ENCODE measurements at places on chromosomes 3 and 15. TPM values are rescaled to one million over a fixed set of nuclear protein-coding genes. Genes with fewer than 3 reads are reported as not detected.
A peak's percentile ranks its signal among the peaks of the same experiment; 100 is the strongest.

NAALADL2 gene
- total RNA-seq: 5.8 TPM

DNA sequence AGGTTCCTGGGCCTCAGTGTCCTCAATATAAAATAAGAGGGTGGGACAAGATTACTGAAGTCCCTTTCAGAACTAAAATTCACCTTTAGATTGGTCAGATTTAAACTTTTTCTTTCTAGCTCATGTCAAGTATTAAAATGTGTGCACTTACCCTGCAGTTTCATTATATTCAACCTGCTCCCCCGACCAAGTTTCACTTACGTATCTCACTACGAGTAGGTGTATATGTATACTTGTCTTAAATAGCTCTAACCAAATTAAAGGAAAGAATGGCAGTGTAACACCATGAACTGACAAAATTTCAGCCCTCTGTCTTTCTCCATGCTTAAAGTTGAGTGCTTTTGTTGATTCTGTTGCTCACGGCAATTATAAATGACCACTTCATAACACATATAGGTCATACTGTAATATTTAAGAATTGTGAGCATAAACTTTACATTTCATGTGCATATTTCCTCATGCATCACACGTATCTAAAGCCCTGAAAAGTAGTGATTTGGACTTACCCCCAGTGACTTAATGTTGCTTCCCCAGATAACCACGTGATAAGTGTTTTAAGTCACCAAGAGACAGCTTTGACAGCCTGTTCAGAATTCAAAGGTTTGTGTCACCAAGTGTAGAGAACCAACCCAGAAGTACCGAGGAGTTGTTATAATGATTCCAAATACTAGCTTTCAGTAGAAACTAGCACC lies 70.0 kb downstream of the PGPEP1L start:
- no peaks in the 10 kb centered on the region for H3K27me3 ChIP-seq
- DNase-seq: no peak
- no peak overlapping the region for H3K27ac ChIP-seq
- H3K4me1 ChIP-seq: peaks cover 5% of the 10 kb centered on the region
- H3K4me3 ChIP-seq: no peak overlapping the region
- H3K36me3 ChIP-seq: peaks cover 30% of the 10 kb centered on the region

DNA sequence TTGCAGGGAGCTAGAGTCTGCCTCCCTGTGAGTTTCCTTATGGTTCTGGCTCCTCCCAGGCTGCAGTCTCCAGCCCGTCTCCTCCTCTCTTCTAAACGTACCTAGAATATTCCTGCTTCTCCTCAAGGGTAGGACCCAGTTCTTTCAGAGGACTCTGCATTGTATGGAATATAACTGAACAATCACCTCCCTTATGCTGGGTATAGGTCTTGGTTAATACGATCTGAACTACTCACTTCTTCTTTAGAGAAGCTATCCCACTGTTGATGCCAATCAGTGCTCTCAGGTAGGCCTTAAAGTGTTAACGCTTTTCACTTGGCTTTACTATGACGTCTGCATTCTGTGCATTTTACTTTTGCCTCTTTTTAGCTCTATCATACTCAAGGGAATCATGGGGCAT lies 98.5 kb downstream of the WNT7A start:
- H3K4me1 ChIP-seq: no peaks in the 10 kb centered on the region
- peaks cover 15% of the 10 kb centered on the region for H3K27me3 ChIP-seq
- DNase-seq: no peak
- no peak overlapping the region for H3K4me3 ChIP-seq
- H3K27ac ChIP-seq: no peak overlapping the region

DNA sequence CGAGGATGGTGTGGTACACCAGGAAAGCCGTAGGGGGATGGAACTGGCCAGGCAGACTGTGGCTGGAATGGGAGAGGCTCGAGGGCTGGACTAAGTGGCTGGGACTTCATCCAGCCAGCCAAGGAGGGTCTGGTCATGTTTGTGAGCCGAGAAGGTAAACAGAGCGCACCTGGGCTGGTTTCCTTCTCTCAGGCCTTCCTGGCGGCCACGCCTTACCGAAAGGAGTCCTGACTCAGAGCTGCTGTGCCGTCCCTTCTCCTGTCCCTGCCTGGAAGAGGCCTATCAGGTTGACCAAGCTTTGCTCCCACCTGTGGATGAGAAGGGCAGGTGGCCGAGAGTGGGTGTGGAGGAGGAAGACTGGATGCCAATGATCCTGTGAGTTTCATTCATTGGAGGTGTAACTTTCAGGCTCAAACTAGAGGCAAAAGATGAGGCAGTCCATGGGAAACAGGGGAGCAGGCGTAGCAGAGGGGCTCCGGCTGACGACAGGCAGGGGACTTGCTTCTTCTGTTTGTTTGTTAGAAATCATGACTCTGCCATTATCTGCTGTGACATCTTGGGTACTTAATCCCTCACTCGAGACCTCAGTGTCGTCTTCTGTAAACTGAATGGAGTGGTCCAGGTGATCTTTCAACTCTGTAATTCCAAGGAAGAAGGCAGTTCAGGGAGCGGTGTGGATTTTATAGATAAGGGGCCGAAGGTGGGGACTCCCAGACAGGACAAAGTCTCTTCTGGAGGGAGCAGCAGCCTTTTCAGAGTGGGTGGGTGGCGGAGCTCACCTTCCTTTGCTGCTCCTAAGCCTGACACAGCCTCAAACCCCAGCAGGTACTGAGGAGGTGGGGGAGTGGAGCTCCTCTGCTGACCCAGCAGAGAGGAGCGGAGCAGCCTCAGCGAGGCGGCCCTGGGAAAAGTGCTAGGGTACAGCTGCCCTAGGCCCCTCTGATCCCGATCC lies 71.8 kb upstream of the GATM start:
- H3K4me3 ChIP-seq: no peak overlapping the region
- H3K4me1 ChIP-seq: no peaks in the 10 kb centered on the region
- no peaks in the 10 kb centered on the region for H3K27me3 ChIP-seq
- H3K36me3 ChIP-seq: no peaks in the 10 kb centered on the region

- DNase-seq: no peak
- H3K27ac ChIP-seq: peak overlapping the region; percentile 37
- H3K4me1 ChIP-seq: peaks cover 5% of the 10 kb centered on the region
- H3K27me3 ChIP-seq: peaks cover 11% of the 10 kb centered on the region
- no peaks in the 10 kb centered on the region for H3K36me3 ChIP-seq
Measured at GRCh38 chr15:78949461-78949860, 4.6 kb upstream of the CTSH start.

PRTG gene
- total RNA-seq: 14.3 TPM

GRCh38 chr3:189292667-189293484 lies 121.1 kb downstream of the TPRG1 start:
- H3K36me3 ChIP-seq: no peaks in the 10 kb centered on the region
- no peak overlapping the region for H3K4me3 ChIP-seq
- DNase-seq: no peak
- H3K4me1 ChIP-seq: no peaks in the 10 kb centered on the region

DNA sequence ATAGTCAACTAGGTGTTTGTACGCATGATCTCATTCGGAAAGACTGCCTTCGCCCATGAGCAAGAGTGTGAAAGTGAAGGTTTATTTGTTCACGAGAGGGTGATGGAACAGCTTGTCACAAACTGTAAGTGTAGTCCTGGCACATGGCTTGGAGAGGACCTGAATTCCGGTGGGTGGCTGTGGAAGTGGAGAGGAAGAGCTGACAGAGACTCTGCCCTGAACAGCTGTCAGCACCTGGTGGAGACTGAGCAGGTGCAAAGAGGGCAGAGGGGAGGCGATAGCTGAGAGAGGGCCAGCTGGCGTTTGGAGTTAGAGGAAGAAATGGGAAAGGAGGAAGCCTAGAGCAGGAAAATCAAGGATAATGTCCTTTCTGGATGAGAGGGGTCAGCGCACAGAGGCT lies 155.7 kb downstream of the EEFSEC start:
- DNase-seq: no peak
- no peak overlapping the region for H3K27ac ChIP-seq
- H3K4me1 ChIP-seq: peaks cover 5% of the 10 kb centered on the region
